ENCODE measurements at places on chromosomes 7 and 10. TPM values are rescaled to one million over a fixed set of nuclear protein-coding genes. Genes with fewer than 3 reads are reported as not detected.

Gene MEIG1
- not detected for total RNA-seq

Gene SLC26A5
- not detected for total RNA-seq

Gene MYPN
- not detected for total RNA-seq

Gene FFAR4
- total RNA-seq: not detected

Gene TAS2R4
- total RNA-seq: 4.5 TPM

Gene PIK3AP1
- 5.6 TPM for total RNA-seq

Gene GPR26
- total RNA-seq: 3.1 TPM

Gene TEX47
- total RNA-seq: not detected

Gene TMEM225B
- total RNA-seq: not detected

Gene CPA2
- total RNA-seq: not detected

Gene PNLIPRP1
- total RNA-seq: not detected

Gene ACSM6
- total RNA-seq: not detected

- no peak for DNase-seq
Measured at GRCh38 chr10:64486149-64486548, 964.9 kb downstream of the REEP3 start.

GRCh38 chr7:112371701-112372100, 78.6 kb upstream of the IFRD1 start:
- DNase-seq: no peak

DNA sequence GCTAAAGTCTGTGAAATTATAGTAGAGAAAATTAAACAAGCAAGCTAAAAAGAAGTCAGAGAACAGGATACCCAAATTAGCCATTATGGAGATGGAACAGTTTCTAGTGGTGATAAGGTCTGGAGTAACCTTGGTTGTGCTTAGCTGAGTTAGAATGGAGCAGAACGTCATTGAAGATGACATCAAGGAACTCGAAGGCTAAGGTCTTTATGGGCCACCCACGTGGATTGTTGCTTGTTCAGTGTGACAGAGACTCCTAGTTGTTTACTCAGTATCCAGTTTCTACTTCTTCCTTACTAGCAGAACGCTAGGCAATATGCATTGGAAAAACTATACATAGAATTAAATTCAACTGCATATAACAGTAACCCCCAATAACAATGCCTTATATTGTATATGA, 39.7 kb downstream of the AHCYL2 start:
- DNase-seq: no peak

GRCh38 chr10:130212746-130213145, 76.6 kb downstream of the GLRX3 start:
- no peak for DNase-seq

DNA sequence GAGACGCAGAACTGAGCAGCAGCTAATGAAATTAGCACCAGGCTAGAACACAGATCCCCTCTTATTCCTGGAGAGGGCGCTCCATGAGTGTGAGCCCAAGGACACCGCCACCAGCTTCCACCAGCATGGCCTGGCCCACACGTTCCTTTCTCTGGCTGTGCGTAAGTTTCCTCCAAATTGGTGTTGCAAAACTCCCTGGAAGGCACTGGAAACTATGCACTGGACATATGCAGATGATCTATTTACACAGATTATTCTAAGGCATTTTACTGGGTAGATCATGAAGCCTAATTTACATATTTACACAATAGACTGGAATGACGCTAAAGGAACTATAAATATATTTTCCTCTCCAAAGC, 455.6 kb upstream of the FOXK1 start:
- no peak for DNase-seq

DNA sequence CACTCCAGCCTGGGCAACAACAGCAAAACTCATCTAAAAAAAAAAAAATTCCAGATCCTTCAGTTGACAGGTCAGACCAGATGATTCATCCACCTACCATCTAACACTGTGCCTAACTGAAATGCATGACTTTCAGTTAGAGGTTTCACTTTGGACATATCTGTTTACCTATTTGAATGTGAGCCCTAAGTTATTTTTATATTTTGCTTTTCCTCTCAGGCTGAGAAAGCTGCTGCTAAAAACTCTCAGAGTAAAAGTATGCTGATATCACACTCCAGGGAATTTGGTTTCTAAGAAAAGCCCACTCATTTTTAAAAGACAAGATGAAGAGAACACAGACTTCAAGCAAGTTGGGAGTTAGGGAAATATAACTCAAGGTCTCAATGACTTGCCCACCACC, 126.0 kb downstream of the SGMS1 start:
- no peak for DNase-seq

GRCh38 chr10:35540296-35541164, 64.6 kb upstream of the GJD4 start:
- no peak for DNase-seq

GRCh38 chr10:99534939-99535763, 2.4 kb downstream of the NKX2-3 start:
- DNase-seq: no peak

GRCh38 chr10:117246997-117247671, 6.2 kb downstream of the SLC18A2 start:
- no peak for DNase-seq

GRCh38 chr7:34269084-34269483, 363.7 kb downstream of the BMPER start:
- no peak for DNase-seq

GRCh38 chr7:16515785-16516685, 10.6 kb upstream of the LRRC72 start:
- DNase-seq: no peak

DNA sequence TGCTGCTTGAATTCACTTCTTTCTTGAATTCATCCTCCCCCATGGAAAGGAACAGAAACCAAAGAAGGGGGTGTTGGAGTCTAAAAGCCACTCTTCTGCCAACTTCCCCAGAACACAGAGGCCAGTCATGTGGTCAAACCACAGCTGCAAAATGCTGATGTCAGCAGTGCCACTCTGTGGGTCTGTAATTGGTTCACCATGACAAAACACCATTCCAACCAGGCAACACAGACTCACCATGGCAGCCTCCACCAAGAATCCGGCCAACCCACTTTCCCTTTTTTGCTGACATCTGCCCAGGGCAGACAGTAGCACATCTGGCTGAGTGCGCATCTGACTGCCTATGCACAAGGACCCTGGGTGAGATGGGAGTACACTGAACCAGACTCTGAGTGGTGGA, 16.8 kb downstream of the OSBPL3 start:
- DNase-seq: peak; percentile 28

DNA sequence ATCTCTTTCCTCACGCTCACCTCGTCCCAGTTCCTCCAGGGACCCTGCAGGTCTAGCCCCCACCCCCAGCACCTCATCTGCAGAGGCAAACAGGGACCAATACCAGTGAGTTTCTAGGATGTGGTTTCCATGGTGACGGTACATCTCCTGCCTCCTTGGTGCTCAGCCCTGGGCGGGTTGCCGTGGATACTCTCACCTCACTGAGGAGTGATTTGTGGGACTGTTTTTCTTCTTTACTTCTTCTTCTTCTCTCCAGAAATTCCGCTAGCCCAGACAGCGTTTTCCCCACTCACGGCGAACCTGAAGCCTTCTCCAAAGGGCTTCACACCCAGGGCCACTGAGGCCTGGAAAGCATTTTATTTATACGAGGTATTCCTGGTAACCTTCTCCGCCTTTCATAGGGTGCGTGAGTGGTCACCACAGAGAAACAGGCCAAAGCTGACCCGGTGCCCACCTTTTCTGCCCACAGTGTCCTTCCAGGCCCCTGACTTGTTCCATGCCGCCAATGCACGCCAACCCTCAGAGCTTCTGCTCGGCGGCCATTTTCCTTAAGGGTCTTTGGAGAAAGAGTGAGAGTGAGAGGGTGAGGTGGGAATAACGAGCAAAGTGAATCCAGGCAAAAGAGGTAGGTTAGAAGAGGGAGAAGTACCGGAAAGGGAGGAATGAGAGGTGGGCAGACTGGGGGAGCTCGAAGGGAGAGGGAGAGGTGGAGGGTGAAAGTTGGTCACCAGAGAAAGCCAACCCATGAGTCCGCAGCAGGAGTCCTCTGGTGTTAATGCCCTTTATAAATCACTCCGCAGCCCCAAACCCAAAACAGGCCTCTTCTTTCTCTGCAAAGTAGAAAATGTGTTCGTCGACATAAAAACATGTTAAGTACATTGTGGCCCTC, 15.5 kb downstream of the FAM241B start:
- peak; percentile 42 for DNase-seq

- no peak for DNase-seq
Measured at GRCh38 chr10:129941199-129942018, 22.7 kb downstream of the EBF3 start.

- DNase-seq: no peak
Measured at GRCh38 chr10:14612873-14613587, 161.7 kb downstream of the FAM107B start.

- no peak for DNase-seq
Measured at GRCh38 chr7:70042533-70042932, 444.3 kb downstream of the AUTS2 start.

All from occipital lobe (tissue), 3 donors.